Activated CD4-positive, alpha-beta T cell treated with anti-CD3 and anti-CD28 coated beads, Interleukin-2, amount 10 ng/mL, durations not matched to agents 24 days and 14 days (primary cell): ENCODE measurements at places on chromosomes 7 and 10. TPM values are rescaled to one million over a fixed set of nuclear protein-coding genes. Genes with fewer than 3 reads are reported as not detected.

- H3K27ac ChIP-seq: no peak overlapping the region
- no peak for DNase-seq
- H3K4me1 ChIP-seq: peaks cover 1% of the 10 kb centered on the region
- peak overlapping the region; percentile 28 for H3K4me3 ChIP-seq
Observed at GRCh38 chr10:122113945-122114747, 125.2 kb downstream of the TACC2 start.

OR9A2 gene
- not detected in 2 replicates for total RNA-seq

GRCh38 chr7:29369909-29370488 is 175.4 kb downstream of the CHN2 start:
- no peak for DNase-seq
- no peaks in the 10 kb centered on the region for H3K4me1 ChIP-seq
- H3K27me3 ChIP-seq: peaks cover 4% of the 10 kb centered on the region
- no peak overlapping the region for H3K27ac ChIP-seq
- no peaks in the 10 kb centered on the region for H3K36me3 ChIP-seq
- no peak overlapping the region for H3K4me3 ChIP-seq

DNA sequence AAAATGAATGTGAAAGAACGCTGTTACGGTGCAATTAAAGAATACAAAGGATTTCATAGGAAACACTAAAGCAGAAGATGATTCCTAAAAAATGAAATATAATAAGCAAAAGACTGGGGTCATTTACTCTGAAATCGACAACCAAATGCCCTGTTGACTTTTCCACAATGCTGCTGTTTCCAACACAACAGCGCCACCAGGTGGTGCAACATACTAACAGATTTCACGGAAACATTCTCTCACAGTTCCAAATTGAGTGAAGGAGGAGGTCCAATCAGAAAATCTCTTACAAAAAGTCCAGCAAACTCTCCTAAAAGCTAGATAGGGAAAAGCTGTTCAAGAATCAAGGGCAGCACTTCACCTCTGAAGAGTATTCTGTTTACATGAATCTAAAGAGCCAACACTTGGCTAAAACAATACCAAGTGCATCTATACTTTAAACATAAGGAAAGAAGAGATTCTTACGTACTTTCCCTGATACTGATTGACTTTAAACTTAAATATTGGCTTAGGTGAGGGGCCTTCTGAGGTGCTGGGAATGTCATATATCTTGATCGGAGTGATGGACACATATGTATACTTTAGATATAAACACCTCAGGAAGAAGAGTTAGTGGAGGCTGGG is 55.9 kb downstream of the UPF2 start:
- H3K36me3 ChIP-seq: peaks cover 26% of the 10 kb centered on the region
- DNase-seq: peak; percentile 91
- H3K4me1 ChIP-seq: peaks cover 6% of the 10 kb centered on the region
- H3K4me3 ChIP-seq: no peak overlapping the region

DNA sequence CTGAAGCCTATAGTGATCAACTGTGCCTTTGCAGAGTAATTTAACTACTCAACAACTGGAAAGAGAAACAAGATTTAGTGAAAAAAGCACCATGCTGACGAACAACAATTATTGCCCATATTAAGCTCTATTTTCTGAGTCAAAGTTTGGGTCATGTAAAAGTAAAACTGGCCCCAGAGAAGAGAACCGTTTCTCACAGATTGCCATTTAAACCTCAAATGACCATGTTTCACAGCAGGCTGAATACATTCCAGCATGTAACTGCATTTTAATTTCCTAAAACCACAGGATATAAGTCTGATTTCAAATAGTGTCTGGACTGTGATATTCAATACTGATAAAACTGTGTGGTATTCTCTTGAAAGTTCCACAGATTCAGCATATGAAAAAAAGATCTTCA is 140.7 kb downstream of the ATE1 start:
- H3K36me3 ChIP-seq: no peaks in the 10 kb centered on the region
- H3K27me3 ChIP-seq: no peaks in the 10 kb centered on the region
- no peak overlapping the region for H3K27ac ChIP-seq
- DNase-seq: no peak
- H3K4me1 ChIP-seq: no peaks in the 10 kb centered on the region

MUC12 gene
- 0.76 and 1.5 TPM in 2 replicates for total RNA-seq

ORAI2 gene
- total RNA-seq: 45.8 and 49.8 TPM in 2 replicates

GRCh38 chr7:947391-948210 is 6.9 kb downstream of the ADAP1 start:
- no peaks in the 10 kb centered on the region for H3K27me3 ChIP-seq
- no peak overlapping the region for H3K4me3 ChIP-seq
- H3K4me1 ChIP-seq: peaks cover 5% of the 10 kb centered on the region
- H3K36me3 ChIP-seq: peaks cover 4% of the 10 kb centered on the region

DNA sequence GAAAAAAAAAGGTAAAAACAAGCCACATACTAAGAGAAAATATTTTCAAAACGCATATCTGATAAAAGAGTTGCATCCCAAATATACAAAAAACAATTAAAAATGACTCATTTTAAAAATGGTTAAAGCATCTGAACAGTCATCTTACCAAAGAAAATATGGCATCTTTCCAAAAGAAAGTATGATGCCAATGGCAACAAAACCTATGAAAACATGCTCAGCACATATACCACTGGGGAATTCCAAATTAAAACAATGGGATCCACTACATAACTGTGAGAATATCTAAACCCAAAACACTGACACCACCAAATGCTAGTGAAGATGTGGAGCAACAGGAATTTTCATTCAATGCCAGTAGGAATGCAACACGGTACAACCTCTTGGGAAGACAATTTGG is 39.3 kb downstream of the VSTM2A start:
- H3K4me3 ChIP-seq: no peak overlapping the region
- H3K4me1 ChIP-seq: no peaks in the 10 kb centered on the region
- H3K27ac ChIP-seq: no peak overlapping the region
- no peak for DNase-seq
